ENCODE measurements at places on chromosomes 5 and 9. TPM values are rescaled to one million over a fixed set of nuclear protein-coding genes. Genes with fewer than 3 reads are reported as not detected.

PCDHB13 gene
- 5.4 TPM for total RNA-seq

PTGS1 gene
- 119 TPM for total RNA-seq

CARD9 gene
- total RNA-seq, result 2.0 TPM

ANKRD20A1 gene
- not detected for total RNA-seq

VAV2 gene
- 9.1 TPM for total RNA-seq

PCDH1 gene
- 38.0 TPM for total RNA-seq

WDR55 gene
- total RNA-seq, result 21.2 TPM

ECM2 gene
- total RNA-seq, result 10.4 TPM

TAF11L5 gene
- total RNA-seq, result not detected

ZNF189 gene
- 18.6 TPM for total RNA-seq

PALM2AKAP2 gene
- total RNA-seq, result 2.3 TPM

PRUNE2 gene
- total RNA-seq, result 728 TPM

OBP2B gene
- not detected for total RNA-seq

TEX10 gene
- 11.8 TPM for total RNA-seq

WDR41 gene
- 38.9 TPM for total RNA-seq

CCL28 gene
- 2.3 TPM for total RNA-seq

CCDC171 gene
- total RNA-seq, result 1.7 TPM

LCN1 gene
- total RNA-seq, result not detected
